Upper lobe of left lung (tissue), 6 donors: ENCODE measurements at places on chromosomes 16 and 17.

- no peak for DNase-seq
These were observed 1.2 kb downstream of the MAF start for GRCh38 chr16:79599256-79599836.

DNA sequence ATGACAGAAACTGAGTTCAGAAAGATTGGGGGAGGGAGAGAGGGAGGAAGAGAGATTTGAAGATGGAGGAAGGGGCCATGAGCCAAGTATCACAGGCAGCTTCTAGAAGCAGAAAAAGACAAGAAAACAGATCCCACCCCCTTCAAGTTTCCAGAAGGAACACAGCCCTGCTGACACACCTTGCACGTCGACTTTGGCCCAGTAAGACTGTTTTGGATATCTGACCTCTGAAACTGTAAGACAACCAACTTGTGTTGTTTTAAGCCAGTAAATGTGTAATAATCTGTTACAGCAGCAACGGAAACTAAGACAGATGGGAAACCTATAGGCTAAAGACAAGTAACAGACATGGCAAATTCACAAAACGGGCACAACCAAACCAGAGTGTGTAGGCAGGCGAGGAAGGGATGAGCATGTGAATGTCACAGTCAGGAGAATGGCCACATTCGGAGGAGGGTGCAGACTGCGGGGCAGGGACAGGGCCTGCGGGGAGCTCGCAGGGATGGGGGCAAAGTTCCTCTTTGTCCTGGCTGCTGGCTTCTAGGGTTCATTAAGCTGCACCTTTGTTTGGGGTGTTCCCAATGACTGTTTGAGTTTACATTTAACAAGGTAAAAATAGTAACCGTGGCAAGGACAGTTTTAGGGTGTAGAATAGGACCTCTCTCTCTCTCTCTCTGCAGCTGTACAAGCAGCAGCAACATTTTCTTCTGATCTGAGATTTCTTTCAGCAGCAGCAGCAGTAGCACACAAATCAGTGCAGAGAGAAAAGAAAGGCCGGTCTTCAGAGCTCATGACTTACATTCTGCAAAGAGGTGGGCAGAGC lies 18.3 kb upstream of the ATP2C2 start:
- DNase-seq: no peak

GRCh38 chr17:31903401-31903800 lies 1.9 kb upstream of the UTP6 start:
- no peak for DNase-seq

DNA sequence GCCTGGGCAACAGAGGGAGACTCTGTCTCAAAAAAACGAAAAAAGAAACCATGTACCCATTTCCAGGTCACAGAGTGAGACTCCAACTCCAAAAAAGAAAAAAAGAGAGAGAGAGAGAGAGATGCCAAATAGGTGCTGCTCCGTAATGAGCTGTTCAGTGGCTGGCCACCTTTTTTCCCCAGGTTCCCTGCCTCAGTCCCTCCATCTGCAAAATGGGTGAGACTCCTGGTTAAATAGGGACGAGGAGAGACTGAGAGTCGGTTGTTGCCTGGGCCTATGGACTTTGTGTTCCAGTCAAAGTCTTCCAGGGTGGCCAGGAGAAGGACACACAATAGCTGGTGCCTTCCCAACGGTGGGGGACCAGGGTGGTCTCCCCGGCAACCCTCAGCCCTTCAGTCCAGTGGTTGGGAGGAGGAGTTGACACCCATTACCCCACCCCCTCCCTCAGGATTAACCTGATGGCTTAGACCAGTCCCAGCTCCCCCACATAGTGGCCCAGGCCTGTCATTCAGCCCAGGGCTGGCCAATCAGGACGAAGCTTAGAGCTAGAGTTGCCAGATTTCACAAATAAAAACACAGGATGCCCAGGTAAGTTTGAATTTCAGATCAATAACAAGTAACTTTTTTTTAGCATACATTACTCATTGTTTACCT lies 258.2 kb downstream of the PARN start:
- no peak for DNase-seq

DNA sequence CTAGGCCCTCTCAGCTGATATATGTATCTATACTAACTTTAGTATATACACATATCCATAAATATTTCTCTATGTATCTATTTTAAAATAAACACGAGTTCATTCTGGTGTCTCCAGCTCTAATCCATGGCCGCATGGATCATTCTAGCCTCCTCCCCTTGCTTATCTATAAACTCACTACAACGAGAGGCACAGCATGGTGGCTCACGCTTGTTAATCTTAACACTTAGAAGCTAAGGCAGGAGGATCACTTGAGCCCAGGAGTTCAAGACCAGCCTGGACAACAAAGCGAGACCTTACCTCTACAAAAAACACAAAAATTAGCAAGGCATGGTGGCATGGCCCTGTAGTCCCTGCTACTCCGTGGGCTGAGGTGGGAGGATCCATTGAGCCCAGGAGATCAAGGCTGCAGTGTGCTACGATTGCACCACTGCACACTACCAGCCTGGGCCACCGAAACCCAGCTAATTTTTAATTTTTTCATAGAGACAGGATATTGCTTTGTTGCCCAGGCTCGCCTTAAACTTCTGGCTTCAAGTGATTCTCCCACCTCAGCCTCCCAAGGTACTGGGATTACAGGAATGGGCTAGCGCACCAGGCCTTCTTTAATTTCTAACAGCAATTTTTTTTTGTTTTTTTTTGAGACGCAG lies 3.9 kb upstream of the ZNF207 start:
- DNase-seq: no peak

DNA sequence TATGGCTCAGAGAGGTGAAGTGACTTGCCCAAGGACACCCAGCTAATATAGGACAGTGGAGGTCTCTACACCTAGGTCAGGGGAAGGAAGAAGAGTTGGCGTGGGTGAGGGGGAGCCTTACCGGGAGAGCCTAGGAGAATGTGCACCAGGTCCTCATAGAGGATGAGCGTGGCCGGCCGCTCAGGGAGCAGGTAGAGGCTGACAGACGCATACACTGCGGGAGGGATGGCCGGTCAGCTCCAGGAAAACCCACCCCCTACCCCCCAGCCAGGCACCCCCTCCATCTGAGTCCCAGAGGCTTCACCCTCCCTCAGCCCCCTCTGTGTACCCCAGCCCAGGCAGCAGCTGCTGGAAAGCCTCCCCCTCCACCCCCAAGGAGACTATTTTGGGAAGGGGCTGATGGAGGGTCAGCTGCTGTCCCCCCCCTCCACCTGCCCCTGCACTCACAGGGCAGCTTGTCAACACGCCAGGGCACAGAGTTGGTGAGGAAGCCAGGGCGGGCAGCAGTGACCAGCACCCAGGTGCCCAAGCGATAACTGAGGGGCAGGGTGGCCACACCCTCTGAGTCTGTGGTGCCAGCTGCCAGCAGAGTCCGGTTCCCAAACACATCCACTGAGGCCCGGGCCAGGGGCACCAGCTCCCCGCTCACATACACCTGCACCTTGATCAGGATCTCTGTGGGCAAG lies 4.1 kb downstream of the FAM171A2 start:
- DNase-seq: no peak

DNA sequence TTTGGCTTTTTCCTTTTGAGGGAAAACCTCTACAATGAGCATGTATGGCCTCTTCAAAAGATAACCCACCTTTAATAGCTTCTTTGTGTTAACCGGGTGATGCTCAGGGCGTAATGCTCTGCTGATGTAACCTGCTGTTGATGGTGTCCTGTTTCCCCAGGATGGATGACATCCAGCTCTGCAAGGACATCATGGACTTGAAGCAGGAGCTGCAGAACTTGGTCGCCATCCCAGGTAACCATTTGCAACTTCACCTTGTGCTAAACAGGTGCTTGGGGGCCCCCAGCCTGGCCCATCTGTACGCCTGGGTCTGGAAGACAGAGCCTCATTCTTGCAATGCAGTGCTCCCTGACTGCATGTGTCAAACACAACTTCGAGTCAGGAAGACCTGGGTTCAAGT lies 75.1 kb downstream of the MARF1 start:
- no peak for DNase-seq

- no peak for DNase-seq
These were observed 33.8 kb downstream of the MAP1LC3B start for GRCh38 chr16:87425941-87426340.

DNA sequence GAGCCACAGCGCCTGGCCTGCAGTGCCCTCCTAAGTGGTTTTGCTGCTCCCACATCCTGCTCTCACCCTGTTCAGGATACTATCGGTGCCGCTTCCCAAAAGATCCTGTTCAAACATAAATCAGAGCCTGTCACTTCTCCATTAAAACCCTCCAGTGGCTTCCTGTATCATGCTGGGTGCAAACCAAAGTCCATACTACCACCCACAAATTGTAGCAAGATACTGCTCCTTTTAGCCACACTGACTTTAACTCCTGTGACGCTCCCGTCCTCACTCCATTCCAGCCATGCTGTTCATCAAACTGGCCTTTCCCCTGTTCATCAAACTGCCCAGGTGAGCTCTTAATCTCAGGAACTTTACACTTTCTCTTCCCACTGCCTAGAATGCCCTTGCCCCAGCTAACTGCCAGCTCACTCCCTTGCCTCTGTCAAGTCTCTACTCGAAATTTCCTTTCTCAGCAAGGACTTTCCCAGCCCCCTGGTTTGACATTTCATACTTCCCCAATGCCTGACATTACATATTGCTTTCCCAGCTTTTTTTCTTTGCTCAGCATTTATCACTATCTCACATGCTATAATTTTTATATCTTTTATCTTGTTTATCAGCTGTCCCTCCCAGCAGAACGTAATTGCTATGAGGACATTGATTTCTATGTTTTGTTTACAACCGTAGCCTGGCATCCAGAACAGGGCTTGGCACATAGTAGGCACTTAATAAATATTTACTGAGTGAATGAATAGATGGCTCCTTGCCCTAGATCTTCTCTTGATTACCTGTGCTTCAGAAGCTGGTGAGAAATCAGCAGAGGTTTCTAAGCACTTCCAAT lies 44.3 kb upstream of the SMURF2 start:
- no peak for DNase-seq
